ENCODE measurements at places on chromosomes 3 and 15.
A peak's percentile ranks its signal among the peaks of the same experiment; 100 is the strongest.

DNA sequence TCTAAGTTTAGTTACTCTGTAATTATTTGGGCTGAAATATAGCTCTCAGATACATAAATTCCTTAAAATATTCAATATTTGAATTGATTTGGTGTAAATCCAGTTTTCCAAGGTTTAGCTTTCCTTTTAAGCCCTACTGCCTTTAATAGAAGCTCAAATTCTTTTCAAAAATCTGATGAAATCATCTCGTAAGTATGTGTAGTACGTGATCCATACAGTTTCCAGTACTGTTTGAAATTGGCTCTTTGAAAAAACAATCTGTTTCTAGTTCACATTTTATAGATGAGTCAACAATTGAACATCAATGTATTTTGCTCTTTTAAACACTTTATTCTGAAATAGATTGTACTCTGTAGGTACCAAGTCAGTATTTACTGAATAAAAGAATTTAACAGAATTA, 84.2 kb downstream of the LRRC49 start:
- no peak for DNase-seq

- DNase-seq, result peak; percentile 56
These were observed 93.2 kb upstream of the RNF7 start for GRCh38 chr3:141644931-141645330.

DNA sequence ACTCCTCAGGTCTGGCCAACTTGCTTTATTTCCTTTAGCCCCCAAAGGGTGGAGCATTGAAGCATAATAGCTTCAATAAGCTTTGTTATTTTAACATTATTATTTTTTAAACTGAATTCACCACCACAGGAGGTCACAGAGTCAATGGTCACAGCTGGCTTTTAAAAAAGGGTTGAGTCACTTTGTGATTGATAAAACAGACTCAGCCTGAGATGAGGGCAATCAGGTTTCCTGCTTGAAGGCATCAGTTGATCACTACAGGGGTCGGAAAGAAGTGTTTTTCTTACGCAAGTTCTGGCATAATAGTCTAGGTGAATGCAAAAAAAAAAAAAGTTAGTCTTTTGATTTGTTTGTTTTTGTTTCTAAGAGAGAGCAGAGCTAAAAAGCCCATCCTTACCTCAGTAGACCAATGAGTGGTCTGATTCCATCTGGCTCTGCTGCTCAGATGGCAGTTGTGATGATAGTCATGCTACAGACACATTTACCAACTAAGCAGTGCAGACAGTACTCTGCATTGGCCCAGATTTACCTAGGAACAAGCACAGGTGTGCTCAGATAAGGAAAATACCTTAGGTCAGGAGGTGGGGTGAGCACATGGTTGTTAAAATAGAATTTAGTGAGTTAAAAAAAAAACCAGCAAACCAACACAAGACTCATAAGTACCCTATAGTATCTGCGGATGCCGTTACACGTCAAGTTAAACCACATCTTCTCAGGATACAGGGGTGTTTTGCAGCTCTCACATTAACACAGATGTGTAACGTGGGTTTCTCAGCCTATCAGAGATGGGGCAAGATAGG, 22.6 kb downstream of the ZNF80 start:
- no peak for DNase-seq

DNA sequence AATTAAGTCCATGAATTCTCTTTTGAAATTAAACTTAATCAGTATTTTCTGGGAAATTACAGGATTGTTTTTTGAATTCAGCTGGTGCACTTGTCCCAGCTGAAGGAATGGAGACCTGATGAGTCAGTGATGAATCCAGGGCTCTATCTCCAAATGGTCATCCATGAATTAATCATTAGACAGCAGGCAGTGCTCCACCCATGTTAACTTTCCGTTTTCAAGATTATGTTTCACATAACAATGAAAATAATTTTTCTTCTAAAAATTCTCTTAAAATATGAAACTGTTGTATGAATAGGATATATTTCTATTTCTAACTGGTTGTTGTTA, 13.9 kb upstream of the PAQR9 start:
- DNase-seq, result no peak

GRCh38 chr3:72969766-72970165, 26.8 kb upstream of the PPP4R2 start:
- DNase-seq, result no peak

DNA sequence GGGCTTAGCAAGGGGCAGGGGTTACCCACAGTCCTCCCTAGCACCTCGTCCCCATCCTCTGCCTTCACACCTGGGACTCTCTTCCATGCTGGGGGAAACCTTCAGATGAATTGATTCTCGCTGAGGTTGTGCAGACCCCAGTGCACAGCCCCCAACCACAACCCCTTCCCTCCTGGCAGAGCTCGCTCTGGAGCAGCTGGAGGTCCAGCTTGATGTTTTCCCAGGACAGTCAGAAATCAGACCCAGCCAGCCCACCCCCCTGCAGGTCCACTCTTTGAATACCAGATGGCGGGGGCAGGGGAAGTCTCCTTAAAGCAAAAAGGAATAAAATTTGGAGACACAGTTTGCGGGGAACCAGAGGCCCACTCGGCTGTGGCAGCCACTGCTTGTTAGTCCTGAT, 234.4 kb downstream of the XXYLT1 start:
- DNase-seq, result no peak

DNA sequence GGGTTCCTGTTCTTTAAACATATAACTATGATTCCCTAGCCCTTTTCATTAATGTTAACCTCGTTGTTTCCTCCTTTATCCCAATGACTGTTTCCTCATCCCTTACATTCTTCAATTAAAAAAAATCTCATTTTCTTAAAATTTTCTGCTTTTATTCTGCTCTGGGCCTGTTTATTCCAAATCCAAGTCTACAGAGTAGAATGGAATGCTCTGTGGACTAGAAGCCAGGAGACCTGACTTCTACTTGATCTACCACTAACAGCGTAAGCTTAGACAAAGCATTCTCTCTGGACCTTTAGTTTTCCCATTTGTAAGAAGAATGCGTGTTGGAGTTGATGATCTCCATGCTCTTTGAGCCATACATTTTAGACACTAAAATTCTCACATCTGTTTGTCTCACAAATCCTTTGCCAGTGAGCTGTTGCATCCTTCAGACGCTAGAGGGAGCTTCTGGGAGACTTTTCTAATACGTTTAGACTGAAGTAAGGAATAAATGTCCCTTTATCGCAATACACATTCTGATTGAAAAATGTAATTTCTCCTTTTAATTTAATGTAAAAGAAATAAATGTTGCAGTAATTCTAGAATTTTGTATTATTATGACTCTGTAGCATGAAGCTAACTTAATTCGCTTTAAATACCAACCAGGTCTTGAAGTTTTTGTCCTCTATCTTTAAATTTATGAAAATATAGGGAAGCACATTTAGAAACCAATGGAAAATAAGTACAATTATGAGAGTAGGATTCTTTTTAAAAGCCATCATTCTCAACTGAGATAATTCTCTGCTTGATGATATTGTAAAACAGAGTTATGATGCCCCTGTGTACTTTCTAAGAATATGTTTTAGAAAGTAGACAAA, 21.7 kb upstream of the GMNC start:
- peak; percentile 47 for DNase-seq

- DNase-seq, result no peak
These were observed 10.0 kb downstream of the DCP1A start for GRCh38 chr3:53337167-53337940.

DNA sequence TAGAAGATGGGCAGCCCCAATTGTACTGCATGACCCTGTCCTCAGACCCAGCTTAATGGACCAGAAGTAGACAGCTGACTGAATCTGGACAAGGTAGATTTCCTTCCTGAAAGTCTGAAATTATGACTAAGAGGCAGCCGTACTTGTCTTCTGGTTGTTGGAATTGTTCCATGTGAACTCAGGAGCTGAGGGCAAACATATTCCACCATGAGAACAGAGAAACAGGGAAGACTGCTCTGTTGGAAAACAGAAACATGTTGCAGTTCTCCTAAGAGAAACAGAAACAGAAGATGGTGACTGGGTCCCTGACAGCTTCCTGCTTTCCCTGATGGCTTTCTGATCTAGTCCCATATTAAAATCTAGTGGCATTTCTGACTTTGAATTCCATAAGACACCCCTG, 24.1 kb downstream of the POPDC2 start:
- DNase-seq, result no peak

DNA sequence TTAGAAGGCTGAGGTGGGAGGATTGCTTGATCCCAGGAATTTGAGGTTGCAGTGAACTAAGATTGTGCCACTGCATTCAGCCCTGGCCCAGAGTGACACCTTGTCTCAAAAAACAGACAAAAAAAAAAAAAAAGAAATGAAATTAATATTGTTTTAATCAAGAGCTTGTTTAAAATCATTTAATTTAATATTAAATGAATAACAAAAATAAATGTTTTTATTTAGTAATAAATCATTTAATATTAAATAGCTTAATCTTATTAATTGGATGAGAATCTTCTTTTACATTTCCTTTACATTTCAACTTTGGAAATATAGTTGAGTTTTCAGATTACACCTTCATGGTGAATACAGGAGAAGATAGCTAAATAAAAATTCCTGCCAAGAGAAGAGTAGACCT, 29.7 kb downstream of the TNIK start:
- no peak for DNase-seq

DNA sequence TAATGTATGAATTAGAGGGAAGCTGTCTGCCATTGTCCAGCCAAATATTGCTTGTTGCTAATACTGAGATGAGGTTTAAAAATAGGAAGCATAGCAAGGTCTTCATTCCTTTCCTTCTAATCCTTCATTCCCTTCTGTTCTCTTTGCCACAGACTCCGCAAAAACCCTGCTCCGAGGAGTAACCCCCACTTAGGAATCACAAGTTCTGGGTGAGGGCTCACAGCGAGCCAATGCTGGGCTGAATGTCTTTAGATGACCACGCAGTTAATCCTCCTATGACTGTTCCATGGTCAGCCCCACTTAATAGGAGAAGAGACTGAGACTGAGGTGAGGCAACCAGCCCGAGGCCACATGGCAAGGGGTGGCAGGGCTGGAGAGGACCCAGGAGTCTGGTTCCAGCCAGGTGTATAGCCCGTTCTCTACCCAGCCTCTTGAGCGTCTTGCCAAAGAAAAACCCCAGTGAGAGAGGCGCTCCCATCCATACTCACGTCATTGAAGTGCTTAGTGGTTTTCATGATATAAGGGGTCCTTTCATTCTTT, 44.9 kb upstream of the CTSH start:
- DNase-seq, result no peak

Measured in DND-41 (cell line).